ENCODE measurements at places on chromosomes 6 and 20.

DNA sequence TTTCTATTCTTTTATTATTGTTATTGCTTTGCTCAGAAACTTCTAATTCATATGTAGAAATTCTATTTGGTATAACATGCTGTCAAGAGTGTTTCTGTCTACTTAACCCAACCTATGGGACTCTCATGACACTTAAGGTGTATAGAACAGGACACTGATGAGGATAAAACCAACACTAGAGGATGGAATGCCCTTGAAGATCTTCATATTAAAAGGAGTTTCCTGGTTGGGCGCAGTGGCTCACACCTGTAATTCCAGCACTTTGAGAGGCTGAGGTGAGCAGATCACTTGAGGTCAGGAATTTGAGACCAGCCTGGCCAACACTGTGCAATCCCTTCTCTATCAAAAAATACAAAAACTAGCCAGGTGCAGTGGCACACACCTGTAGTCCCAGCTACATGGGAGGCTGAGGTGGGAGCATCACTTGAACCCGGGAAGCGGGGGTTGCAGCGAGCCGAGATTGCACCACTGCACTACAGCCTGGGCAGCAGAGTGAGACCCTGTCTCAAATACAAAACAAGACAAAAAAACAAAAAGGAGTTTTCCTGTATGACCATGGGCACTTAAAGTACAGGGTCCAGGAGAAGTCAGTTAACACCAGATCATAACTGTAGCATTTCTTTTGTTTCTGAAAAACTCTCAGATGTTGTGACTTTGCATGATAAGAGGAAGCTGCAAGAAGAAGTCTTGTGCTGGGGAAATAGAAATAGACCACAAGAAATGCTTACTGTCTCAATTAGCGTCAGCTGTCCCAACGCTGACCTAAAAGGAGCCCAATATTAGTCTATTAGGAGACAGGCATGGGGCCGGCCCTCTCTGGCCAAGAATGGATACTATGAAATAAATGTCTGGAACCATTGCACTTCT is 38.9 kb upstream of the CD2AP start:
- DNase-seq = no peak

- DNase-seq = no peak
Observed at GRCh38 chr6:166204852-166205650, 37.4 kb upstream of the TBXT start.

DNA sequence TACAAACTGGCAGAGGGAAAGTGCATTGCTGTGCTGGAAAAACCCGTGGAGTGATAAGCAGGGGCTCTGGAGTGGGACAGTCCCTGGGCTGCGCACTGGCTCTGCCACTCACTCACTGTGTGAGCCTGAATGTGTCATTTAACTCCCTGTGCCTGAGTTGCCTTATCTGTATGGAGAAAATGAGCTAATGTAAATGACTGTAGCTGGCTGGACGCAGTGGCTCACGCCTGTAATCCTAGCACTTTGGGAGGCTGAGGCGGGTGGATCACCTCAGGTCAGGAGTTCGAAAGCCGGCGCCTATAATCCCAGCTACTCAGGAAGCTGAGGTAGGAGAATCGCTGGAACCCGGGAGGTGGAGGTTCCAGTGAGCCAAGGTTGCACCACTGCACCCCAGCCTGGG is 18.4 kb upstream of the RPN2 start:
- DNase-seq = no peak

DNA sequence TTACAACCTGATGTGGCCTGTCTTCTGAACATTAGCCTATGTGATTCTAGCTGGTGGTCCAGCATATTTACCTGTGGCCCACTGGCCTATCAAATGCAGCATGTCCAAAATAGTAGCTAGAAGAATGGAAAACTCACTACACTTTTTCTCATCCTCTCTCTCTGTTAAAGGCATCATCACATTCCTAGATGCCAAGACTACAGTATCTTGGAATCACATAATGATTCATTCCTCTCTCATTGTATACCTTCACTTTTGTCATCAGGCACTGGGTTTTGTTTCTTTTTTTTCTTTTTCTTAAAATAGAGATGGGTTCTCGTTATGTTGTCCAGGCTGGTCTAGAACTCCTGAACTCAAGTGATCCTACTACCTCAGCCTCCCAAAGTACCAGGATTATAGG is 45.0 kb downstream of the FAM83B start:
- DNase-seq = no peak

DNA sequence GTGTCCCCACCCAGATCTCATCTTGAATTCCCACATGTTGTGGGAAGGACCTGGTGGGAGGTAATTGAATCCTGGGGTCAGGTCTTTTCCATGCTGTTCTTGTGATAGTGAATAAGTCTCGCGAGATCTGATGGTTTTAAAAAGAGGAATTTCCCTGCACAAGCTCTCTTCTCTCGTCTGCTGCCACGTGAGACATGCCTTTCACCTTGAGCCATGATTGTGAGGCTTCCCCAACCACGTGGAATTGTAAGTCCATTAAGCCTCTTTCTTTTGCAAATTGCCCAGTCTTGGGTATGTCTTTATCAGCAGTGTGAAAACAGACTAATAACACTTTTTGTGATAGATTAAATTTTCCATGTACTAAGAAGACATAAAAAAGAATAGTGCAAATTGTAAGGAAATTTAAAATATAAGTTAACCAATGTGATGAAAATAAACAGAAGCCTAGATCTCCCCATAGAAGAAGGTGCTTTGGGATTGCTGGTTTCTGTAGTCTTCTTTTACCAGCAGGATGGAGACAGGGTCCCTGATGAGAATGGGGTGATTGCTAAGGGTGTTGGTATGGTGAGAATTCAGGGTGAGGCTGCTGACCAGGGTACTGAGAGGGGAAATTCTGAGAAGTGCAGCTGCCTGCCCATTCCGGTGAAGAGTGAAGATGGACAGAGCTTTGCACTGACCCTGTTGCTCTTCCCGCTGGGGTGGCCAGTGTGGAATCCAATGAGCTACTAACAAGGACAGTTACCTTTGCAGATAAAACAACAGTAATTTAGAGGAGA is 50.7 kb downstream of the BMP2 start:
- DNase-seq = no peak

GRCh38 chr20:57505979-57506378 is 19.0 kb downstream of the CTCFL start:
- DNase-seq = no peak

GRCh38 chr6:128487055-128487454 is 33.3 kb downstream of the PTPRK start:
- no peak for DNase-seq

DNA sequence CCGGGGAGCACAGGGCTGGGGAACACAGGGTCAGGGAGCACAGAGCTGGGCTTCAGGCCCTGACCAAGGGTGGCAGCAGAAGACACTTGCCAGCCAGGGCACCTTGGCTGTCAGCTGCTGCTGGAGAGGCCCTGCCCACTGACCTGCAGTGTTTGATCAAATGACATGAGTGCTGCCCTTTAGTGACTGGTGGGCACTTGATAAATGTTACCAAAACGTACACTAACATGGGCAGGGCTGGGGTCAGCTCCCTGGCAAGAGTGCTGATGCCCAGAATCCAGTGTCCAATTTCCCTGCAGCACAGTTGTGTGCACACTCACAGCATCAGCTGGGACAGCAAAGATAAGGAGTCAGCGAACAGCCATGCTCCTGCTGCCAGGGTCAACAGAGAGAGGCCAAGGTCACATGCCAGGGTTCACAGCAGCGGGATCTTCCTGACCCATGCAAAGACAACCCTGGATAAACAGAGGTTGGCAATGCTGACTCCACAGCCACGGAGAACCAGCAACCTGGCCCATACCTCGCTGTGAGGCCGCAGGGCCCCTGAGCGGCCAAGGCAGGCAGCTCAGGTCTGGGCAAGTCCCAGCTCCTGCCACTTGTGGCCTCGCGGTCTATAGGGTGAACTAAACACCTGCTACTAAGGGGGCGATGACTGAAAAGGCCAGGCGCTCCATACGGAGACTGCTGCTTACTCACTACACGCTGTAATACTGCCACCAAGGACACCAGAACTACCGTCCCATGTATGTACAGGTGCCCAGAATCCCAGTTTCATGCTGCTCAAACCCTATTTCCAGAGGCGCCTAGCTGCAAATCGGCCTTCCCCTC is 46.3 kb downstream of the NINL start:
- DNase-seq = no peak

GRCh38 chr6:43977404-43978111 is 149.7 kb downstream of the MRPL14 start:
- DNase-seq = no peak

DNA sequence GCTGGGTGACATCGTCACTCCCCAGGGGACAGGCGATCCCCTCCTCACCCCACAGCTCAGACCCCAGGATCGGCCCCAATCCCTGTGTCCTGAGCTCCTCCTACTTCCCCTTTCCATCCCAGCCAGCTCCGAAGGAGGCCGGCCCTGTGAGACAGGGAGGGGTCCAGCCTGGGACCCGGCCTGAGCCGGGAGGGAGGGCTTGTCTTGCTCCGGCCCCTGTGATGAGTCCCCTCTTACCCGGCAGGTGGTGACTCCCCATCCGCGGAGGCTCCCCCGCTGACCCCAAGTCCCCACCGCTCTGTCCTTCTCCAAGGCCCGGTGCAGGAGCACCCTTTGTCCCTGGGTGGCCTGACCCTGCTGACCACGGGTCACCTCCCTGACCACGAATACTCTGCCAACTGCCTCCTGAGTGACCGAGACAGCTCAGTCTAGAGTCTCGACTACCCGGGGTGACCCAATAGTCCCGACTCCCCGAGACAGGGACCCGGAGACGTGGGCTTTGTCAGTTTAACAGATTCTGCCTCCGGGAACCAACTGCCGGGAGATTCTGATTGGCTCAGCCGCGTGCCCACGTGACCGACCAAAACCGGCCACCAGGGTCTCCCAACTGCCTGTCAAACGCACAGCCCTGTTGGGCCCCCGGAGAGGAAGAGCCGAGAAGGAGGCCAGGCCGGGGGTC is 187.4 kb upstream of the PROKR2 start:
- no peak for DNase-seq

- DNase-seq = no peak
Observed at GRCh38 chr20:44961870-44962267, 1.7 kb upstream of the TOMM34 start.
